ENCODE measurements at places on chromosomes 5 and 9.

DNA sequence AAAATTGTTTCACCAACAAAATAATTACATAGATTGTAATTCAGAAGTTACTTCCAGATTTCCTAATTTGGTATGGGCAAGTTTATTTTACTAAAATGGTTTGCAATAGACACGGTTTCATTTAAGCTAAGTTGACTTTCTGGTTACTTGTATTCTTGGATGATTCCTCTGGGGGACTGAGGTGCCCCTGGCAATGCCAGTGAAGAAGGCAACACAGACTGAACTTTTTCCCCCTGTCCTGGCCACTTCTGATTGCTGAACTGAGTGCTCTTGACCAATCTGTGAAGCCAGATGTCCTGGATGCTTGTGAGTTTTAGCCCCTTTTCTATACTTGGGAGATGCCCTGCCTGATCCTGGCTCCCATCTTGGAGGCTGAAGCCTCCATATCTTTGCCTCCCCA lies 66.3 kb upstream of the FANCC start:
- no peak for DNase-seq

- DNase-seq = no peak
Observed at GRCh38 chr5:100890461-100891008, 12.5 kb downstream of the ST8SIA4 start.

DNA sequence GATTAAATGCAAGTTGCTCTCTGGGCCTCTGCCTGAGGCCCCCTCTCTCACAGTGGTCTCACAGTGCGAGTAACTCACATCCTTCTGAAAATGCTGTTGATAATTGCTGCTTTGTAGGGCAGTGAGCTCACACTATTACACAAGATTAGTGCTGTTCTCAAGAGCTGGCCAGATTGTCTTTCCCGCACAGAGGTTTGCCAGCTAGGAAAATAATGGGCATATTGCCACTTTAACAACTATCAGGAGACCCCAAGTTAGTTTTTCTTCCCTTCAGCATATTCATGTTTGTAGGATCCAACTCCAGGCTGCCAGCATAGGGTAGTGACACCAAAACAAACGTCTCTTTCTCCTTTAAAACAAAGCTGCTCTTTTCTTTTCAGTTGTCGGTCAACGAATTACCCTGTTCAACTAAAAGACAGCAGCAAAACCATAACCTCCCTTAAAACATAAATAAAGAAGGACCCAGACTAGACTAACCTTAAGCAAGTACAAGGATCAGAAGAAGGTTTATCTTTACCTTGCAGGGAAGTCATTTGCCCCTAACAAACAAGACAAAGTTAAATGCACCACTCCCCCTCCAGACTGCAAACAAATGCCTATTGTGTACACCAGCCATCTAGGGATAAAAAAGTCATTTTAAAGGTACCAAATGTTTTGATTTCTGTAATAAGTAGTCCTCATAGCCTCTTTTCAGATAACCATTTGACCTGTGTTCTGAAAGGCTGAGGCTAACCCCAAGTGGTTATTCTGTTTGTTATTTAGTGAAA lies 91.4 kb downstream of the VCAN start:
- no peak for DNase-seq

- DNase-seq = no peak
Observed at GRCh38 chr5:156232251-156232869, 94.6 kb upstream of the SGCD start.

DNA sequence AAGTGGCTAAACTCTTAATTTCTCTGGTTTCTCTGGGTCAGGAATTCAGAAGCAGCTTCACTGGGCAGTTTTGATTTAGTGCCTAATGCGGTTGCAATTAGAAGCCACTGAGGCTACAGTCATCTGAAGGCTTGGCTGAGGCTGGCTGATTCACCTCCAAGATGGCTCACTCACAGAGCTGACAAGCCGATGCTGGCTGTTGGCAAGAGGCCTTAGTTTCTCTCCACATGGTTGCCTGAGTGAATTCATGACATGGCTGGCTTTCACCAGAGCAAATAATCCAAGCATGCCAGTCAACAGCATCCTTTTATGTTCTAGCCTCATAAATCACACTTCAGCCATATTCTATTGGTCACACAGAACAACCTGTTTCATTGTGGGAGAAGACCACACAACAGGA lies 2.8 kb upstream of the CDK7 start:
- DNase-seq = no peak

GRCh38 chr5:91024727-91025126 lies 358.4 kb downstream of the ARRDC3 start:
- DNase-seq = no peak

DNA sequence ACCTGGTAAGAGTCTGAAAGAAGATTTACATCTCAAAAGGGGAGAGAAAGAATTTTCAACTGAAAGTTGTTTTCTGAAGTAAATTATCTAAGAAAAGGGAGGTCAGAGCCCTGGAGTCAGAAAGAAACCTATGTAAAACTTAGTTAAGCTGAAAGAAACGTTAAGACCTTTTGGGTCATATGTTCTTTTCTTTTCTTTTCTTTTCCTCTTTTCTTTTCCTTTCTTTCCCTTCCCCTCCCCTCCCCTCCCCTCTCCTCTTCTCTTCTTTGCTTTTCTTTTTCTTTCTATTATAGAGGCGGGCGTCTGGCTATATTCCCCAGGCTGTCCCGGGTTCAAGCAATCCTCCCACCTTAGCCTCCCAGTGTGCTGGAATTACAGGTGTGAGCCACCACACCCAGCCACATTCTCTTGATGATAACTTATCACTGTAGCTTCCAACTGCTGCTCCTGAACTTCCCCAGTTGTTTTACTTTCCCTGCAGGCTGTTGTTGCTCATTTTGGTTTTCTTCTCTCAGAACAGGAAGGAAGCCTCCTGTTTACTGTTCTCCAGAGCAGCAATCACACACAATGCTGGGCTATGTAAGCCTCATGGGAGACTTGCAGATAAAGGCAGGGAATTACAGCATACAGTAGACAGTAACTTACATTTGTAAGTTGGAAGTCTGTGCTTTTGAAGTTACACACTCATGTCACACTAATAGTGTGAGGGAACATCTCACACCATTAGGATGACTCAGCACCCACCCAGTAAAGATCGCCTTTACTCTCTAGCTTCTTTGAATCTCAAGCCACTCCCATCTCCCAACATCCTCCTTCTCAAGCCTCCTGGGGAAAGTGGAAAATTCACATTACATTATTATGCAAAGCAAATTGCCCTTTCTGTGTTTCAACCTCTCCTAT lies 2216.6 kb upstream of the WWC1 start:
- no peak for DNase-seq

DNA sequence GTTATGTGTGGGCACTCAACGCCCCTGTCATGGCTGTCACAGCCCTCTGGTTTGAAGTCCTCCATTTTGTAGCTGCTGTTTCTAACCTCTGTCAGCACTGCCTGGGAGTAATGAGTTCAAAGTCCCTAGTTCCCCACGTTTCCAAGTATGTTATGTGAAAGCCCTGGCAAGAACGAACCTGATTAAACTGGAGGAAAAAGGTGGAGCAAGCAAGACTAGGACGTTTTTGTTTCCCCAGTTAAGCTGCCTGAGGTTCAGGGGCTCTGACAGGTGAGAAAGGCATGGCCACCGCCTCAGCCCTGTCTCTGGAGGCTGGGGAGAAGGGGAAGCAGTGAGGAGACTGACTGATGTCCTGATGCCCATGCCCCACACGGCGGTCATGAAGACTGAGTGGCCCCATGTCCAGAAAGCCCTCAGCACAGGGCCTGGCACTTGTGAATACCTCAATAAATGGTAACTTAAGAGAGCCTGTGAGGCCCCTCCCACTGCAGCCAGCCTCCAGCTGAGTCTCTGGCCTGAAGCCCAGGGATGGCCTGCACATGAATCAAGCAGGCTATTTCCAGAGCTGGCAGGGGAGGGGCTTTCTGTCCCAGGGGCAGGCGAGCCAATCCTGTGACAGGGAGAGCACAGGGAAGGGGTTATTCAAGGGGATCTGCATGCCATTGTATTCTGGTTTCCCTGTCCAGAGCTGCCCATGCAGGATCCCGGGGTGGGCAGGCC lies 61.8 kb downstream of the PFDN1 start:
- DNase-seq = no peak

GRCh38 chr5:19880859-19881436 lies 107.1 kb downstream of the CDH18 start:
- no peak for DNase-seq

DNA sequence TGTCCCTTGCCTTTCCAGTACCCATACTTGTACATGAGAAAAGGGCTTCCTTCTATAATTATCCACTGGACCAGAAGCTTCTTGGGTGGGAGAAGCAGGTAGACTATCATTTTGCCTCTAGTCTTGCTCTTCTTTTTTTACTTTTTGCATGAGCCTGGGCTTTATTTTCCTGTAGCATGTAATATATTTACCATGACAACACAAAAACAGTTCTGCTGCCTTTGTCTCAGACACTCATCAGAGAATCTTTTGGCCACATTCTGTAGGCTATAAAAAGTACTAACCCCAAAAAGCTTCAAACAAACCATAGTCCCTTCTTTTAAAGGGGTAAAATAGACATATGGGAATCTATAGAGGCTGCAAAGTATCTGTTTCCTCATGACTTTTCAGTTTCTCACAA lies 339.2 kb upstream of the PIK3R1 start:
- no peak for DNase-seq

DNA sequence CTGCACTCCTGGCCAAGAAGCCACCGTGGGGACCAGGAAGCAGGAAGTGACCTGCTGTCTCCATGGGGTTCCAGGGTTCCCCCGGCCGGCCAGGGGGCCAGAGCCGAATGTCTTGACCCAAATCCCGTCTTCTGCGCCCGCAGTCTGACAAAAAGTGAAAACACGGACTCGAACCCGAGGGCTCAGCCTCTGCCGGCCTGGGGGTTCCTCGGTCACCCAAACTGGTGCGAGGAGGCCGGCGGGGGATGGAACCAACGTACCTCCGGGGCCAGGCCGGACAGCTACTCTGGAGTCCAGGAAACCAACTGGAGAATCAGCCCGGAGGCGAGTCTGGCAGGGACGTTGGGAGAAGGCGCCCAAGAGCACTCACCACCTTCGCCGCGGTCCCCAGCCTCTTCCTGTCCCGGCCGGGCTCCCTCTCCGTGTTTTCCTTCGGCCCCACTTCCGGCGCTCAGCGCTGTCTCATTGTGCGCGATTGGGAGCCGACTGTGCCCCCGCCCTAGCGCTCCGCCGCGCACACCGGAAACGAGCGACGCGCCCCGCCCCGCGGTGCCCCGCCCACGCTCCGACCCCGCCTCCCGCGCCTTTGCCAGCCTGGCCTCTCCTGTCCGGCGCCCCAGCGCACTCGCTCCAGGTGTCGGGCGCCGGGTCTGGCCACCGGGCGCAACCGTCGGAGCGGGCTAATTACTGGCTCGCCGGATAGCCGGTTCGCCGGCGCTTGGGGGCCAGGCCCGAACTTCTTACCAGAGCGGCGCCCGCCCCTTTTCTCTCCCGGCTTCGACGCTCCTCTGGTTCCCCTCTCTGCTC lies at the start of gene TUT7:
Gene TUT7, minus strand, starts transcription at position 400 of the 807 bp plus-strand sequence. CDS start 1,211 bp downstream, outside the sequence.
- DNase-seq = no peak

DNA sequence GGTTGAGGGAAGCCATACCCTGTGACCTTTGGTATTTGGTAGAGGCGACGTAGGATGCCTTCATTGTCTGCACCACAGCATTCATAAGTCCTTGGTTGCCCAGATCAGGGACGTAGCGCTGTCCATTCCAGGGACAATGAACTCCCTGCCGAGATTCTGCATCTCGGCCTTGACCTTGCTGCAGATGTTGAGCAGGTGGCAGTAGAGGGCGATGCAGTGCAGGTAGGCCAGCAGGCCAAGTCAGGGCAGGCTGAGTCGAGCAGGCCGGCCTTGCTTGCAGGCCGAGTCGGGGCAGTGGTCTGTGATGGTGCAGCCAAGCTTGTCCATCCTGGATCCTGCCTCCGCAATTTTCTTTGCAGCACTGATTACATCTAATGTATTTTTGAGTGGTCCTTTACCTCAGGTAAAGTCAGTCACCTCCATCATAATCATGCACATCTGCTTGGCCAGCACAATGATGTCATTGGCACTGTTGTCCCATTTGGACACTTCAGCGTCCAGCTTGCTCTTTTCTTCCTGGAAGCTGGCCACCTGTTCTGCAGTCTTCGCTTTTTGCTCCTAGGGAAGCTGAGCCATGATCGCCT lies 93.4 kb upstream of the CCDC112 start:
- DNase-seq = no peak

GRCh38 chr9:4117835-4118610 lies 181.8 kb downstream of the GLIS3 start:
- no peak for DNase-seq

DNA sequence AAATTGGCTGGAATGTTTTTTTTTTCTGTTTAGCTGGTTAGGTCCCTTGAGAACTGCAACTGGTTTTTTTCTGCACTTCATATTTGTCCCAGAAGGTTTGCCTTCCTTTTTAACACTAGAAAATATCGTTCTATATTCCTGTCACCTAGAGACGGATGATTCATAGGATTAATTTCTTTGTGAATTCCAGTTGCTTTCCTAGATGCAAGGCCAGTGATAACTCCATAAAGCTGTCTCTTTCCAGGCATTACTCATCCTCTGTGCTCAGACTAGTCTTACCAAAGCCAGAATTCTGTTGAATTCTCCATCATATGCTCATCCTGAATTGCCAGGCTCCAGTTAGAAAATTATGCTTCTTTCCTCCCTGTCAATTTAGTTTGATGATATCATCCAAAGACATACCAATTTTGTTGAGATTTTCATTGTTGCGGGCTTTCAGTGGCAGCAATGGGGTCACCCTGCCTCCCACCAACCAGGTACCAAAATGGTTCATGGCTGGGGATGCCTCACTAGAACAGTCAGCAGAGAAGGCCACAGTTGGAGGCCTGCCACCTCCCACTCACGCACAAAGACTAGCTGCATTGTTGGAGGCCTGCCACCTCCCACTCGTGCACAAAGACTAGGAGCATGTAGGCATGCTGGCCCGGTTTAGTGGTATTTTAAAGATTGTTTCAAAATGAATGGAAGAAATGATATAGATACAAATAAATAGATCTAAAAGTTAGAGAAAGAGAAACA lies 8.5 kb downstream of the BAAT start:
- no peak for DNase-seq

DNA sequence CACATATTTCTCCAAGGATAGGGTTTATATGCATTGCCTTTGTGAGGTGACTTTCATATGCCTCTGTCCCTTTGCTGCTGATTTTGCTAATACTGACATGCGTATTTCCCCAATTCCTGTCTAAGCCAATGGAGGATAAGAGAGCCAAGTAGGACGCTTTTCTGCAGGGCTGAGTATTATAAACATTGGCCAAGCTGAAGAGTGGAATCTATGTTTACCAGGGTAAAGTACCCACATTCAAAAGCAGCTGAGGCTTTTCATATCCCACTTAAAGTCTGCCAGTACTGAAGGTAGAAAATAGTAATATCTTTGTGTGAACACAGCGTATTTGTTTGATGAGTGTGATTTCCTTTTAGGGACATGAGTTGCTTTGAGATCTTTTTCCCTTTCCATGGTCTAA lies 128.8 kb upstream of the GPR151 start:
- DNase-seq = no peak

GRCh38 chr9:13386935-13387733 lies 107.6 kb upstream of the MPDZ start:
- DNase-seq = no peak

DNA sequence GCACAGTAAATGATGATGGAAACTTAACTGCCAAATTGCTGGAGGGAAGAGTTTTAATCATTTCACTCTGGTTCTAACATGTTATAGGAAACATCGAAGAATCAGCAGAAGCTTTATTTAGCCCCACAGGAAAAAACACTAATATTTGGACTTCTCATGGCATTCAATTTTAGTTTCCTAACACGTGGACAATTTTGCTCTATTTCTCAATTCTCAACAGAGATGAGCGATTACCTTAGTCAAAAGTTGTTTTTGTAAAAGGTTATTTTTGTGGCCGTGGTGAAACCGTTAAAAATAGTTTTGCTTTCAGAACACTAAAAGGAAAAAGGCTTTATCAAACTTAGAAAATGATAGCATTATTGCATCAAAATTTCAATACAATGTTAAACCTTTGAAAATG lies 235.2 kb downstream of the PLK2 start:
- no peak for DNase-seq

Data from glomerular endothelial cell (primary cell).